ENCODE measurements at places on chromosomes 12 and 14.

- no peak for DNase-seq
Measured at GRCh38 chr14:106346534-106347290, 820.3 kb downstream of the TMEM121 start.

DNA sequence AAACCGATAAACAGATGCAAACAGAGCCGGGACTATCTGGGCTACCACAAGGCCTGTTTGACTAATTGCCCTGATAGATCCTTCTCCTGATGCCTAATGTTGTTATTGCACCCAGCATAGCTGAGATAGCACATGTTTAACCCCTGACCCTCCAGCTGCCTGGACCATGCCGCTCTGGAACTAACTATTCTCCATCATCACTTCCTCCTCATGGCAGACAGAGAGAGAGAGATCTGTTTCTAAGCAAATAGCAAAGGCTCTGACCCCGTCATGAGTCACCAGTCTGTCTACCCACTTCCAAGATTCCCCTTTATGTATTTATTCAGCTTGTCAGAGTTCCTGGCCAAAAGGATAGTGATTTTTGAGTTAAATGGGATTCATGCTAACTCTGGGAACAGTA, 58.2 kb upstream of the FLRT2 start:
- no peak for DNase-seq

DNA sequence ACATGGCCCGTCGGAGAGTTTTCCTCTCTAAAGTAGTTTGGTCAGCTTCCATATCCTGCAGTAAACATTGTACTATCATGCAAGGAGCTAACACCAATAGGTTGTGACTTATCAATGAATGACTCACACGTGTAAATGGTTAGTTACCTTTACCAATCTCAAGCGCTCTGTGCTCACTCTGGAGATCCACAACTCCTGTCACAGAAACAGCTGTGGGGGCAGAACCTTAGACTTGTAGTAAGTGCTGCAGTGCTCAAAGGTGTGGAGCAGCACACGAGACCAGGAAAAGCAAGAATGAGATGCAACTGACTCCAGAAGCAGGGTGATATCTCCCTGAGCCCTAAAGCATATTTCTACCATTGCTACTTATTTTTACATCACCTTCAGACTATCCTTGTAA, 73.7 kb upstream of the KCNJ8 start:
- DNase-seq: no peak

GRCh38 chr12:7289743-7290142, 14.1 kb upstream of the ACSM4 start:
- no peak for DNase-seq

GRCh38 chr14:75389679-75390078, 38.1 kb upstream of the JDP2 start:
- no peak for DNase-seq

- no peak for DNase-seq
Measured at GRCh38 chr12:23005387-23005786, 380.4 kb downstream of the ETNK1 start.

DNA sequence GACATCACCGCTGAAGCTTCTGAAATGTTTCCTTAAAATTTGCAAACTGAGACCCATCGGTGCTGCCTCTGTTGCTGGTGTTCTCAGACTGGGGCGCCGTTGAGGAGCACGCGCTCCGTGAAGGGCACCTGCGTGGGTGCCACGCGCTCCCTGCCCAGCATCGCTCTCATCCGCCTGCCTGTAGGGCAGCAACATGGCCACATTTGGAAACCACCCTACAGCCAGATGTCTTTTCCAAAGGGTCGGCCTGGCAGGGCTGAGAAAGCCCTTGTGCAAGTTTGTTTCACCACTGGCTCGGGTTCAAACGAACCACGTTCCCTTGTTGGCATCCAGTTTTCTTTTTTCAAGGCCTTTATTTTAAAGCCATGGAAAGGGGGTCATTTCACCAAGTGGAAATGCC, 13.9 kb downstream of the ADGRD1 start:
- no peak for DNase-seq

Data from stimulated activated CD8-positive, alpha-beta memory T cell treated with anti-CD3 and anti-CD28 coated beads, Interleukin-7, amount 100 ng/mL, for 1 hour (primary cell).